ENCODE measurements at places on chromosomes 13 and 19. TPM values are rescaled to one million over a fixed set of nuclear protein-coding genes. Genes with fewer than 3 reads are reported as not detected.

GRCh38 chr13:66886264-66886663, 343.9 kb downstream of the PCDH9 start:
- no peaks in the 10 kb centered on the region for H3K27me3 ChIP-seq
- H3K4me1 ChIP-seq: no peaks in the 10 kb centered on the region
- H3K27ac ChIP-seq: no peak overlapping the region

DNA sequence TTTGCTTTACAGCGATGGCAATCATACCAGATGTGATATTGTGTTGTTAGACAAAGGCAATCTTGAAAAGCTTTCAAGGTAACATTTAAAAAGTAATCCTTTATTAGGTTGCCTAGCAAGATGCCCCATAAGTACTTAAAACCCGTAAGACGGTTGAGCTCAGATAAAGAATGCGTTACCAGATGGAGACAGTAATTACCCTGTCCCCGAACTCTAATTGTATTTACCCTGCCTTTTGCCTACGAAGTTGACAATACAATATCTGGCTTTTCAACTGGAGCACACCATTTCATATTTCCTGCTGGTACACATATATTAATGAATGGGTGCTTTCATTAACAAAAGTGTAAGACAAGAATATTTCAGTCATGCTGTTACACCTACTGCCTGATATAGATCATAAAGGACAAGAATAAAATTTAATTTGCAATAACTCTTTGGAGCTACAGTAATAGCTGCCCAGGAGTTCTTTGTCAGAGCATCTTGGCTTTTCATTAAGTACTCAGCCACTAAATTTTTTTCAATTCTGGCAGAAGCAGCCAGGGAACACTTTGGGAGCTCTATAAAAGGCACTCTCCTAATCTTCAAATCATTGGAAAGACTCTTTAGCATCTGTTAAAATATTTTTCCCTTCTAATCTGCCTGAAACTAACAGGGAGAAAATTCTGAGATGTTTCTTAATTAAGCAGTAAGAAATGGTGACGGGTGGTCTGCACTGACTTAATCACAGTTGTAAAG, 63.8 kb downstream of the DCT start:
- peaks cover 90% of the 10 kb centered on the region for H3K27me3 ChIP-seq
- DNase-seq: no peak
- no peaks in the 10 kb centered on the region for H3K36me3 ChIP-seq
- H3K4me3 ChIP-seq: no peak overlapping the region

Gene ZNF554
- total RNA-seq: 8.4 TPM

Gene C13orf46
- 0.27 TPM for total RNA-seq

DNA sequence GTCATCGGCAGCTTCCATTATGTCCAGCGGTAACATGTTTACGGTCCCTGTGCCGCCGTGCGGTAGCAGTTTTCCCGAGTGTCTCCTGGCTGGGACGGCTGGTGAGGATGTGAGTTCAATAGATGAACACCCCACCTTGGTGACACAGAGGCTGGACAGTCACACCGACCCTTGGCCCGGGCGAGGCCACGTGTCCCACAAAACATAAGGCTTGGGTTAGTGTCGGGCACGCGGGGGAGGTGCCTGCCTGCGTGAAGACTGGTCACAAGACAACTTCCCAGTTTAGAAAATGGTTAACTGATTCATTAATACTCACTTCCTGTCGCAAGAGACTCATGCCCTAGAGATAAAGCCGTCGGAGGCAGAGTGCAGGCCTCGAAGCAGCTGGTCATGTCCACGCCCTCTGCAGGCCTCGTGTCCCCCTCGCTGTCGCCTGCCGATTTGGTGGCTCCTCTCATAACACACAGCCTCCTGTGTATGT, 17.2 kb downstream of the RASA3 start:
- no peak overlapping the region for H3K4me3 ChIP-seq
- peaks cover 11% of the 10 kb centered on the region for H3K4me1 ChIP-seq
- peak; percentile 51 for DNase-seq
- peak overlapping the region; percentile 61 for H3K27ac ChIP-seq
- H3K36me3 ChIP-seq: no peaks in the 10 kb centered on the region

- no peaks in the 10 kb centered on the region for H3K36me3 ChIP-seq
- no peak overlapping the region for H3K4me3 ChIP-seq
- peak overlapping the region; percentile 62 for H3K27ac ChIP-seq
- peaks cover 12% of the 10 kb centered on the region for H3K4me1 ChIP-seq
- peaks cover 86% of the 10 kb centered on the region for H3K27me3 ChIP-seq
These were observed 57.2 kb upstream of the ZNRF4 start for GRCh38 chr19:5397804-5398692.

GRCh38 chr19:48403606-48404005, 10.1 kb downstream of the GRIN2D start:
- no peak overlapping the region for H3K27ac ChIP-seq
- H3K4me3 ChIP-seq: no peak overlapping the region
- DNase-seq: peak; percentile 90
- no peaks in the 10 kb centered on the region for H3K36me3 ChIP-seq

GRCh38 chr19:7833225-7834099, 3.4 kb downstream of the EVI5L start:
- no peaks in the 10 kb centered on the region for H3K36me3 ChIP-seq
- peaks cover 12% of the 10 kb centered on the region for H3K27me3 ChIP-seq
- H3K4me3 ChIP-seq: no peak overlapping the region
- DNase-seq: no peak

- no peak overlapping the region for H3K27ac ChIP-seq
- H3K27me3 ChIP-seq: no peaks in the 10 kb centered on the region
- peak; percentile 79 for DNase-seq
- H3K36me3 ChIP-seq: no peaks in the 10 kb centered on the region
- no peak overlapping the region for H3K4me3 ChIP-seq
These were observed 111.5 kb downstream of the TEX26 start for GRCh38 chr13:31043957-31044356.

Data from endodermal cell (in vitro differentiated cells).